ENCODE measurements at places on chromosomes 1 and 21.

DNA sequence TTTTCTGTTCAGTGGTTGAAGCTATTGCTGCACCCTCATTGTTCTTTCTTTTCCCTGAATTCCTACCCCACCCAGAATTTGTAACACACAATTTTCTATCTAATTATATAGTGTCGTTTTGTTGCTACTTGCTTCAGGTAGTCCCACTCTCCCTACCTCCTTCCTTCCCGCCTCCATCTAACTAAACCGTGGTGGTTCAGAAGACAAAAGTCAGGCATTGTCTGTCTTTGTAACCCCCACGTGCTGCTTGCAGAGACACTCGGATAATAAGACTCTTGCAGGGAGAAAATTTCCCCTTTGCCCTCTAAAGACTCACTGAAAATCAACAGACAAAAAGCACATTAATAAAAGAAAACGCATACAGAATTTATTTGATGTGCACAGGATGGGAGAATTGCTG is 46.2 kb upstream of the BTG3 start:
- DNase-seq: no peak

- no peak for DNase-seq
Measured at GRCh38 chr1:27970401-27970800, 10.6 kb downstream of the XKR8 start.

GRCh38 chr21:22438428-22439086 is 1440.3 kb downstream of the NCAM2 start:
- DNase-seq: no peak

DNA sequence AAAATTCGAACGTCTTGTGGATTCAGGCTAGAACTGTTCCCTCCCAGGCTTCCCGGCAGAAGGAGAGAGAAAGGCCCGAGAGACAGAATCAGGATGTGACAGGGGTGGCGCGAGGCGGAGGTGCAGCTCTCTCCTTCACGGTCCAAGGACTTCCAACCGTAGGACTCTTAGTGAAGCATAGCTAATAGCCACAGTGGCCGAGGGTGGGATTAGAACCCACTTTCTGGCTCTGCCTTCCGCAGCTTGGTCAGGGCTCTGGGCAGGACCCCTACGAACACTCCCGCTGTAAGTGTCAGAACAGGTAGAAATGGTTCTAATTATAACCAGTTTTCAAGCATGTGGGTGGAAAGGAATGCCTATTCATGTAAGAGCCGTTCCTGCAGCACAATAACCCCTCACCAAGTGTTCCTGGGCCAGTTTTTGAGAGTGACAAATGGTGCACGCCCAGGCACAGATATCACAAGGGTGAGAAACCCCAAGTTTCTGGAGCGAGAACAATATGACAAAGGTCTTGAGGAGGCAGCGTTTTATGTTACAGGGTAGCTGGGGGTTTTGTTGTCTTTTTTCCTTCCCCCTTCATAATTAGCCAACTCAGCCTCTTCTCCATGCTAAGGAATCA is 86.4 kb downstream of the SYF2 start:
- no peak for DNase-seq

DNA sequence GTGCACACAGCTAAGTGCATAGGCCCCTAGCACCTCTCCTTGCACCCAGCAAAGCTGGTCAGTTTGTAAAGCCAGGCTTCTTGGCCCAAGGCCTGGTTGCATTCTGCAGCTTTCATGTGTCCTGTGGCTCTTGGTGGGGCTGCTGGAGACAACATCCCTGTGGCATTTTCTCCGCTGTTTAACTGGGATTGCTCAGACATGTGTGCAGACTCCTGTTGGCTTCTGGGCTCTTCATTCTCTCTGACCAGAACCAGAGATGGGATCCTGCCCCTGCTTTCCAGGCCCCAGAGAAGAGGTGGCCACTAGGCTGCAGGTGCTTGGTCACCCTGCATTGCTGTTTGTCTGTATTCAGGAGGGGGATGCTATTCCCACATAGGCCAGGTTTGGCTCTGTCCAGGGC is 50.8 kb downstream of the FAM78B start:
- no peak for DNase-seq

DNA sequence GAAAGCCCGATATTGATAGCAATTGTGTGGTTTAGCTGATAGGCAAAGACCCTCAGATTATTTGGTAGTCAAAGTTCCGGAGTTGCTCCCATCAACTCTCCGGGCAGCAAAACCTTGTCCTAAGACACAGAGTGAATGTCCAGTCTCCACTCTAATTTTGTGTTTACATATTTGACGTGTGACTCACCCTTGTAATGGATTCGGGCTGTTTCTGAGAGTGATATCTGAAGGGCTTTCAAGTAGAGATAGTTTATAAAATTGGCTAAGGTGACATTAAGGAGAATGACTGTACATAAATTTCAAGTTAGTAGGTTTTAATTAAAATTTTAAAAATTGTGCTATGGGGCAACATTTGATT is 154.2 kb downstream of the CNIH3 start:
- no peak for DNase-seq

- DNase-seq: no peak
Measured at GRCh38 chr1:16126743-16127515, 28.9 kb downstream of the EPHA2 start.

GRCh38 chr1:216532251-216532798 is 109.1 kb upstream of the USH2A start:
- DNase-seq: peak; percentile 83

DNA sequence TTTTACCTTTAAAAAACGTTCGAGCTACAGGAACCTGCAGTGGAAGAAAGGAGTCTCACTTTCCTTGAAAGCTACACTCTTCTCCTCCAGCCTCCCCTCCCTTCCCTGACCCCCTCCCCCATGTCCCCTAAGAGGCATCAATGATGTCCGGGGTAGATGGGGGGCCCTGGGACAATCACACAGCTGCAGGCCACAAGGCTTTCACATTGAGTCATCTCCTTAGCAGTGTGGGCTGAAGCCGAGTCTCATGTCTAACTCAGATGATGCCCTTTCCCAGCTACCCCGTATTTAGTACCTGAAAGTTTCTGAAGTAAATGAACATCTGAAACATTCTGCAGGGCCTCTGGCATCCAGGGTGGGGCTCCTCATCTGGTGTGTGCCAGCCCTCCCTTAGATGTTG is 6.3 kb upstream of the GPR25 start:
- no peak for DNase-seq

GRCh38 chr1:103243481-103243880 is 135.2 kb upstream of the COL11A1 start:
- no peak for DNase-seq

DNA sequence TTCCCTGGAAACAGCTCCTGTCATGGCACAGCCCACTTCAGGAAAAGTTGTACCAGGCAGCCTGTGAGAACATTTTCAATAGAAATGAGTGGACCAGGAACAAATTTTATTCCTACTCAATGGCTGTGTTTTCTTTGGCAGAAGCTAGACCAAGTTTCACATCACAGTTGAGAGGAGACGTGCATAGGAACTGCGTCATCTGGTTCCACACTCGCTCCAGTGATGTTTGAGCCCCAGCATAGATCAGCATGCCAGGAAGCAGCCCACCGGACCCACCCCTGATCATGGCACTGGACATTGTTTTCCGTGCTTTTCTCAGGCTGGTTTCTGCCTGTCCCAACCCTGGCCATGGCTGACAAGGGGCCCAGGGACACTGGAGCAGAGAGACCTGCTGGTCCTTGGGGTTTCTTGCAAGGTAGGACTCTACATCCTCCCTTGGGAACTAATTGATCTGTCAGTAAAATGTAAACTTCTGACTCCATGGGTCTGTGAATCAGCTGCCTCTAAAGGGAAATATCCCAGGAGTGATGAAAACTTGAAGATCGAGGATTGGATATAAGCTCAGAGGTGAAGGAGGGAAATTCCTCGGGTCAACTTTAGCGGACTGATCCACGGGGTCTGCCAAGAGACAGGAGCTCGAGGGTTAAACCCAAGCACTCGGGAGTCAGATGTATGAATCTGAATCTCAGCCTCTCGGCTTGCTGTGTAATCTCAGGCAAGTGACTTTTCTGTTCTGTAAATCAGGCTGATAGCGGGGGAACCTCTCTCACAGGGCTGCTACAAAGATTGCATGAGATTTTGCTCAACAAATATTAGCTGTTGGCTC is 35.7 kb downstream of the NEK2 start:
- no peak for DNase-seq

GRCh38 chr1:8349961-8350360 is 32.0 kb downstream of the SLC45A1 start:
- DNase-seq: no peak

Measured in NCI-H1694 treated with DMSO at 0.1 percent for 48 hours (cell line).